Substantia nigra (tissue), 51 donors: ENCODE measurements at places on chromosomes 3 and 15.

DNA sequence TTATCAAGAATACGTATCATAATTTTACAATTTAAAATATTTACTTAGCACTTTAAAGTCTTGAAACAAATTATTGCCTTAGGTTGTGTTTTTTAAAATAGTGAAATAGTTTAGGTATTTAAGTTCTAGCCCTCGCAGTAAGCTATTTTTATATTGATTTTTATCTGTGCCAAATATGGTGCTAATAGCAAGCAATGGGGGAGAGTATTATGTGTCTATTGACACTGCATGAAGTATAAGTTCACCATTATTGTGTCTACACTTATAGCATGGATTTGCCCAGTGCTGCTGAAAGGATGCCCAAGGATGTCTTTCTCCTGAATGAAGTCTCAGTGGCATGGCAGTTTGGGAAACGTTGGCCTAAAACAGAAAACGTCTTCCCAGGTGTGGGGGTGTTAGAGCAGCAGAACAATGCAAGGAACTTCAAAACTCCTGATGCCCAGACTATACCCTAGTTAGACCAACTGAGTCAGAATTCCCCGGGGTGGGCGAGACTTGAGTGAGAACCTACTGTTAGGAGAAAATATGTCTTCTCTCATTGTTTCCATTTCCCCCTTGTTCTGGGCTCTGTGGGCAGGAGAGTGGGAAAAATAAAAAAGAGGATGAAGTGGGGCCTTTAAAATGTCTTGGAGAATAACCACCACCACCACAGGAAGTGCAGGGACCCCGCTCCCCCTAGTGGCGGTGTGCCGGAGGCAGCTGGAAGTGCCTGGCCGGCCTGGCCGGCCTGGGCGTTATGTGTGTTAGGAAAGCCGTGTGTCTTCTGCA lies 104.2 kb upstream of the SLC7A14 start:
- DNase-seq = peak; percentile 20

DNA sequence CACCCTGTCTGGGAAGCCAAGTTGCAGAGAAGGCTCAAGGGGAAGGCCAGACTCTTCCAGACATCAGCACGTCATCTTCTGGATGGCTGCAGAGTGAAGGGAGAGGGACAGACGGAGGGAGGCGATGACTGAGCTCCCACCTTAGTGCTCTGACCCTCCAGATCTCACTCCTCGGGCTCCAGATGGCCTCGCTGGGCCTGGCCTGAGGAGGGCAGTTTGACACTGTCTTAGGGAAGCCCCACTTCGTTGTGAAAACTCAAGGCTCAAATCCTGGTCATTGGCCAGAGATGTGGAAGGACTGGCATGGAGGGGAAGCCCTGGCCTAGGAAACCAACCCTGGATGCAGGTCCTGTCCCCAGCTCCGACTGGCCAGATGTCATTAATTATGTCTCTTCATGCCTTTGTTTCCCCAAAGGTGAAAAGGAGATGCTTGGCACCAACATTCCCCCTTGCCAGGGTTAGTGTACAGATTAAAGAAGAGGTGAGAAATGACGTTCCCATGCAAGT lies 70.4 kb downstream of the ADCY5 start:
- no peak for DNase-seq

DNA sequence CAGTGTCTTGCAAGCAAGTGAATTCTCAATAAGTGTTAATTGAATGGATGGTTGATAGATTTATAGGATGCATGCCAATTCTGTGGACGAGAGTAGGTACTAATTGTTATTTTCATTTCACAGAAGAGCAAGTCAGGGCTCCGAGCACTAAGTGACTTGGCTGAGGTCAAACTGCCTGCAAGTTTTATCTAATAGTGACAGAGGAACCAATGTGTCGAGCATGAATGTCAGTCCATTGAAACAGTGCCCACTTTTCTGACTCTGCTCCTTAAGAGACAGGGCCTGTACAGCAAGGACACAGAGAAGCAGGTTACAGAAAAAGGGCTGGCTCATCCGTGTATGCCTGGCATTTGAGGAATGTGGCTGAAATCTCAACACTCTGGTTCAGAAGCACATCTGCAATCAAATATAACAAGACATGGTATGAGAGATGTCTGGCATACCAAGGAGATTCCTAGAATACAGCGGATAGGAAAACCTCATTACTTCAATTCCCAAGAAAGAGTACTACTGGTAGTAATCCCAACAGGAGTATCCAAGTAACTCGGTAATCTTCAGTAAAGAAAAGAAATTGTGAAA lies 6.0 kb upstream of the B3GNT5 start:
- no peak for DNase-seq

DNA sequence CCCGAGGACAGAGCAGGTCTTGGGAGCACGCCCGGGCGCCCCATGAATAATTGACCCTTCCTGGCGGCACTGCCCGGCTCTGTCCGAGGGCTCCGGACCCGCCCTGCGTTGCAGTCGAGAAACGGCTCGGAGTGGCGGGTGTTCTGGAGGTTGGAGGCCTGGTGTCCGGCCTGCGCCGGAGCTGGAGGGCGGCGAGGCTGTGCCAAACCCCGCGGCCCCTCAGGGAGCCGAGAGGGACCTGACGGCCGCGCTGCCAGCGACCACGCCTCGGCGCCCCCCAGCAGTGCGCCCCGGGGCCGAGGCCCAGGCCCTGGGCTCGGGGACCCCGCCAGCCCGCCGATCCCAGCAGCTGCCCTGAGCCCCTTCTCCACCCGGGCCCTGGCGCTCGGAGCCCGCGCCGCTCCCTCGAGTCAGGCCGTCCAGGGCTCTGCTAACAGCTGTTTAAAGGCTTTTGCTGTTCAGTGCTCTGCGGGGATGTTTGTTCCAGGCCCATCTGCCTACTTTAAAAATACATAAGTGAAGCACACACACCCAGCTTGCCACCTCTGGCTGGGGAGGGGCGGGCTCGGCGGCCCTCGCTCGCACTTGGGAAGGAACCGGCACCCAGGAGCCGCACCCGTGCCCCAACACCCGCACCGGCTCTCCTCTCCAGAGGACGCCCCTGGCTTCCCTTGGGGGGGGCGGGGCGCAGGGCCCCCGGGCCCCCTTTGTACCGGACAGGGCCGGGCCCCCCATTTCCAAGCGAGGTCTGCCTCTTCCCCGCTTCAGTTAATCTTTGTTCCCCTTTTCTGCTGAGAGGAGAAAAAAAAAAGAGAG lies 730 bp upstream of the ZNF710 start:
- no peak for DNase-seq

DNA sequence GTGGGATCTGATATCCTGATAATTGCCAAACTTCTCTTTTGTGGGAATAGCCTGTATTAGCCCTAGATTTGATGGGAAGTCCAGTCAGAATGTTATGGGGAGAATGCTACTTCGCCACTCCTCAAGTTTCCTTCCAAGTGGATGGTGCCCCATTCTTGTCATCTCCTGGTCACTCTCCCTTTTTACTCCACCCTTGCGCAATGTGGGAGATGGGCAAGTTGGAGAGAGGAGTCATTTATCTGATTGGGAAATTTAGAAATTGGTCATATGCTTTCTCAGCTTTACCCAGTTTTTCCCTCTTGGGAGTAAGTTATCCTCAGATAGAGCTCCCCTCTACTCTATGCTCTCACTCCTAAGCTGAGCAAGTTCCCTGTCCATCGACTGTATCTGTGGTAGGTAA lies 14.4 kb downstream of the FANCD2OS start:
- DNase-seq = no peak

DNA sequence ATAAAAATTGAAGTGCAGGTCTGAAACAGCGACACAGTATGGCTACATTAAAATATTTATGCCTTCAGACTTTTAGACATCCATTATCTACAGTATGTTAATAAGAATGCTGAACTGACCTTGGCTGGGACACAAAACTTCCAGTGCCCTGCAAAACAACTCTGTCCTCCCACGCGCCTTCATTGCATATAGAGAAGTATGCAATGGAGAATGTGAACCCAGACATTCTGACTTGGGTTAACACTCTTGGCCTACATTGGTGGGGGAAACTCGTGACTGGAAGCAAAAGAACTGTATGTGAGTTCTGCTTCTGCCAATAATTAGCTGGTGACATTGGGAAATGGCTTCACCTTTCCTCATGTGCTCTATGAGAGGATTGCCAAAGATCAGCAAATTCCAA lies 110.5 kb upstream of the SLC24A5 start:
- DNase-seq = no peak

DNA sequence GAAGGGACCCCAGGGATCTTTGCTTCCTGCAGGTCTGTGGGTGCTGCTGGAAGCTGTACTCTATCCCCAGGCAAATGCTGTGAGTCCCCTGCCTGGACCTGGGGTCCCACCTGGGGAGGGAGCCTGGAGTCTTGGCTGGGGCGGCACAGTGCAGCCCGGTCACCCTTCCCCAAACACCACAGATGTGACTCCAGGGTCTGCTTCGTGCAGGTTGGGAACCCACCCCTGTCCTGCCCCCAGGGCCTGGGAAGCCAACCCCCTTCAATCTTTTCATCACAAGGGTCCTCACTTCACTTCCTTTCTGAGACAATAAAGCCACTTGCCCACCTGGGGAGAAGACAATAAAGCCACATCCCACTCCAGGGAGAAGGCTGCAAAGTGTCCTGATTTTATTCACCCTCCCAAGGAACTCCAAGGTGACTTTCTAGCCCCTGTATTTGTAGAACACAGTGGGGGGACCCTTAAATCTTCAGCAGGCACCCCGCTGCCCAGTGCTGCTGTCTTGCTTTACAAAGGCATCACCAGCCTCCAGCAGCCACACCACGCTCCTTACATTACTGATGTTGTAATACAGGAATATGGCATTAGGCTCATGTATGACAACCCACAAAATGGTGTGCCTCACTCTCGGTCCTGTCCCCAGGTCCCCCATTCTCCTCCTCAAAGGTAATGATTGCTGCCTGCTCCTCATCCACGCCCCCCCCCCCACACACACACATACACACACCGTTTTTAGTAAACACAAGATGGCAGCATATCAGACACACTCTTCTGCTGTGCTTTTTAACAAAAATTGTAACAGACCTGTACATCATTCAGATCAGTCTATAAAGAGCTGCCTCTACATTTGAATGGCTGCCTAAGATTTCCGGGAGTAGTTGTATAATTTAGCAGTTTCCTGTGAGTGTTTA lies 9.9 kb downstream of the C3orf22 start:
- no peak for DNase-seq

- no peak for DNase-seq
These were observed 187.2 kb downstream of the CLSTN2 start for GRCh38 chr3:140122183-140122582.

GRCh38 chr3:53939086-53939582 lies 47.5 kb upstream of the SELENOK start:
- no peak for DNase-seq

DNA sequence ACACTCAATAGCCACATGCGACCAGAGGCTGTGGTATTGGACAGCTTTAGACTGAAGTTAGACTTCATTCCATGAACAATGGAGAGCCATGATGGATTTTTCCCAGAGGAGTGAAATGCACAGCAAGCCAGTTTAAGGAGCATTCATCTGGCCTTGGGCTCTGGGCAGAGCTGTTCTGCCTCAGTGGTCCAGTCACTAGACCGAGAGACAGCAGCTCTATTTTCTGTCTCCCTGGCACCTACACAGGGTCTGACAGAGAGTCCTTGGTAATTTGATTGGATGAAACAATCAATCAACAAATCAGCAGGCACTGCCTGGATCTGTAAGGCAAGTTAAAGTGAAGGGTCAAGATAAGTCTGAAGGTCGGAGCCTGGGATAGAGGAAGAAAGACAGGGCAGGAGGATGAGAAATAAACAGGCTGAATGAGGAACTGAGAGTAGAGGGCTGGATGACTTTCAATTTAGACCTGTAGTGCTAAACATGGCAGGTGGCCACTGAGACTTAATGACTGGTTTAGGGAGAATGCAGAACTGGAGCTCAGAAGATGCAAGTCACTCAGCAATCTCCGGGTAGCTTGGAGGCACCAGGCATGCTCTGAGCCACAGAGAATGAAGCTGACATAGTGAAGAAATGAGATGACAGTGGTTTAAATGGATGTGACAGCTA lies 98.5 kb upstream of the SLC25A36 start:
- no peak for DNase-seq

DNA sequence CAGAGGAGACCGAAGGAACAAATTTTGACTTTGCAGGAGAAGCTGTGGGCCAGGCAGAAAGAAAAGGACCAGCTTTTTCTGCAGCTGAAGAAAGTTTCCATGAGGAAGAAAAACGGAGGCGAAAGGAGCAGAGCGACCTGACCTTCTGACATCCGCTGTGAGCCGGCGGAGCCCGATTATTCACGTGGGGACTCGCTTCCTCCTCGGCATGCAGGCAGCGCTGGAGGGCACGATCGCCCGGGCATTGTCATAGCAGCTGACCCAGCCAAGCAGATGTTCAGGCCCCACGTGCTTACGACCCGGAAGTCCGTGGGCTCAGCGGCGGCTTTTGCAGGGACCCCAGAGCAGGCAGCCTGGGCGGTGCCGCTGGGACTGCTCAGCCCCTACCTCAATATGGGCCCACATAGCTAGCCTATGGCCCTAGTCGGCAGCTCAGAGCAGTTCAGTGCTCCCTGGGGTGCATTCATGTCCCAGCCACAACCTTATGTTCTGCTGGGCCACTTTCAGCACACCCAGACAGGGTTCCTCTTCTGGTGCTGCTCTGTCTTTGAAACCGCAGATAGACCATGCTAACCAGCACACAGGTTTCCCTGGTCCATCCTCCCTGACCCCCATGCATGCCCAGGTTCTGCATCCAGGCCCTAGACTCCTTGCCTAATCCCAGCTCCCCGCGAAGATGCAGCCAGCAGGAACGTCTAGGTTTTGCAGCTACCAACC lies 10.5 kb upstream of the EIF4A2 start:
- DNase-seq = peak; percentile 20

DNA sequence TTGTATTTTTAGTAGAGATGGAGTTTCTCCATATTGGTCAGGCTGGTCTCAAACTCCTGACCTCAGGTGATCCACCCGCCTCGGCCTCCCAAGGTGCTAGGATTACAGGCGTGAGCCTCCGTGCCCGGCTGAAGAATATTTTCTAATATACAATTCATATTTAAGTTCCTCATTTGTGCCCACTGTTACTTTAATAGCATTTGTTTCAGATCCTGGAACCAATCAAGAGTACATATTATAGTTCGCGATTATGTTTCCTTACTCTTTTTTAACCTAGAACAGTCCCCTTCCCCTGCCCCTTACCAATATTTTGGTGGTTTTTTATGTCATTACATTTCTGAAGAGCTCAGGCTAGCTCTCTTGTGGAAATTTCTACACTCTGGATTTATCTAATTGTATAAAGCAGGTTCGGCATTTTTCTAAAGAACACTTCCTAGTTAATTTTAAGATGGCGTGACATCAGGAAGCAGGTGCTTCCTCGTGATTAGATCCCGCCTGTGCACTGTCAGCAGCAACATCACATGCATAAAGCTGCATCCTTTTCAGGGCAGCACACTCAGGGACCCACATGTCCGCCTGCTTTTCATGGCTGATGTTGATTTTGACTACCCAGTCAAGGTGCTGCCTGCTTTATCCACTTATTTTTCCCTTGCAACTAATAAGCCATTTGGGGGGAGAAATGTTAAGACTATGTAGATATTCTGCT lies 88.7 kb upstream of the EPHB3 start:
- no peak for DNase-seq

- DNase-seq = no peak
These were observed 59.5 kb downstream of the MLH1 start for GRCh38 chr3:37052860-37053259.

- no peak for DNase-seq
These were observed at the start of gene GPR171 for GRCh38 chr3:151203051-151203420. TSS of gene GPR171 (minus strand) at chr3:151203216. CDS start at chr3:151199386, 3,830 bp downstream.

- DNase-seq = no peak
These were observed 53.8 kb downstream of the MGLL start for GRCh38 chr3:127768346-127769008.

- no peak for DNase-seq
These were observed 90.2 kb upstream of the LINGO1 start for GRCh38 chr15:77722759-77723460.
